ENCODE measurements at places on chromosomes 3 and 15.

- DNase-seq = no peak
Measured at GRCh38 chr3:4994144-4994730, 15.0 kb downstream of the BHLHE40 start.

DNA sequence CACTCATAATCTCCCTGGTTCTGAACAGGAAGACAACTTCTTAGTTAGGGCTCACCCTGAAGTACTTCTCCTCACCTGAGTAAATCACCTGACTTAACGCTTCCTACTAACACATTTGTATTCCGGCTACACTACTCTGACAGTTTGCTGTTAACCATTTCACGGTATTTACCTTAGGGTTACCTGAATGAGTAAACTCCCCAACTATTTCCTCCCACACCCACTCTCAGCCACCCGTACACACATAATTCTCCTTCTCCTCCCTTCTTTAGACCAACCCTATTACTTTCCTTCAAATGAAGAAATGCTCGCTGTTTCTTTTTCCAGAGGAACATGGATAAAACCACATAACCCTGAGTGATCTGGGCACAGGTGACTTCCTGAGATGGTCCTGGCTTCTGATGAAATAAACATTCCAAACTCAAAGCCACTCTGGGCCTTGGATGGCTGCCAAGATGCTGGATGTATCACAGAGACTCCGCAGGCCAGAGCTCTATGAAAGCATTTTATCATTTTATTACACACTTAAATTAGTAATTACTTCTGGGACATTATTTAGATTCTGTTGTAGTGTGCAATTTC, 183.6 kb upstream of the ATP11B start:
- no peak for DNase-seq

DNA sequence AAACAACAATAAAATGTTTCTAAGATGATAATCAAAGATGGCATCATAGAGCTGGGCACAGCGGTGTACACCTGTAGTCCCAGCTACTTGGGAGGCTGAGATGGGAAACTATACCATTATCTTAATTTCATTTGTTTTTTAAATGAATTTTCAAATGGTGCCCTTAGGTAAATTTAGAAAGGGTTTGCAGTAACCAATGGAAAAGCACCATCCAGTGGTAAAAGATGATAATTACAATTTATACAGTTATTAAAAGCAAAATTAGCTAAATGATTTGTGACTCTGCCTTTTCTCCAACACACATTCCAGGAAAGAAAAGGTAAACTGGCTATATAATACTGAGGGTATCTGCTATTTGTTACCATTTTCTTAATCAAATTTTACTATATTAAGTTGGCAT, 14.4 kb upstream of the ANKRD28 start:
- no peak for DNase-seq

GRCh38 chr15:73601451-73602445, 31.4 kb downstream of the NPTN start:
- DNase-seq = no peak

DNA sequence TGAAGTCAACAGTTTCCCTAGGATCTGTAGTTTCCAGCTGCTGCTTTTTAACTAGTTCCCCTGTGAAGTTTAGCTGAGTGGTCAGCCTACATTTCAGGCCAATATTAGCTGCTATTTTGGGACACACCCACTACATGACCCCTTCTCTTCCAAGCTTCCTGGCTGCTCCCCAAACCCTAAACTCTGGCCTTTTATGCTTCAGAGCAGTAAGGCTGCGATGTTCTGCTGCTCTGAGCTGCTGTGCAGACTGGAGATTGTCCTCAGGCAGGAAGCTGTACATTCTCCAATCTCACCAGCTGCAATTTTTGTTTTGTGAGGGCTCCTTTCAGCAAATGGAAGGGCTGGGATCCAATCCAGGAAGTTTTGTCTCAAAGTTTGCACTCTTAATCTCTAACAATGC, 48.0 kb upstream of the WDR72 start:
- no peak for DNase-seq

All from omental fat pad (tissue), 4 donors.